Breast epithelium (tissue), 4 donors: ENCODE measurements at places on chromosomes 5 and 9. TPM values are rescaled to one million over a fixed set of nuclear protein-coding genes. Genes with fewer than 3 reads are reported as not detected.
A peak's percentile ranks its signal among the peaks of the same experiment; 100 is the strongest.

DNA sequence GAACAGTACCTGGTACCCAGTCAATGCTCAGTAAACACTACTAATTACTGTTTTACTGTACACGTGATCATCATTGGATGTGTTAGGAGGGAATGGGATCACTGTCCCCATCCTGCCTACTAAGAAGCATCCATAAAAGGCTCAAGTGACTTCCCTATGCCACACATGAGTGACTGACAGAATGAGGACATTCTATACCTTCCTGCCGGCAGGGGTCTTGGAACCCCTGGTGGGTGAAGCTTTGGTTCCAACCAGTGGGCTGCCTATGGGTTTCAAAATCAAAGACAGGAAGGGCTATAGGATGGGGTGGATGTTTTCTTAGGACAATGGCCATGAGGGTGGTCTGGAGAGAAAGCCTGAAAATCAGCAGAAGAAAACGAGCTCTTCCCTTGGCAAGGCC lies 209.6 kb upstream of the PANK3 start:
- DNase-seq = no peak

DNA sequence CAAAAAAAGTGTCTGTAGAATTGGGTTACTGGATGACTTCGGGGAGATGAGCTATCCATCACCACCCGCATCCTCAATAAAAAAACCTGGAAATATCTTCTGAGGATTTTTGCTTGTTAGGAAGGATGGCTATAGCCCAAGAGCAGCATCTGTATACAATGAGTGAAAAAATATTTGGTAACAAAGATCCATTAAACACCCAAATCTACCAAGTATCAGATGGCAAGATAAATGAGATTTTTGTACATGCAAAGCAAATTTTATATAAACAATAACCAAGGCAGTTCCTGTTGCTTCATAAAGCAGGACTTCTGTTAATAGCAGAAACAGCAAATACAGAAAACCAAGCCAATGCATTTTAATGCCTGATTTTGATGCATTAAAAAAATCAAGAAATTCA lies 166.6 kb downstream of the SLC28A3 start:
- DNase-seq = no peak

DNA sequence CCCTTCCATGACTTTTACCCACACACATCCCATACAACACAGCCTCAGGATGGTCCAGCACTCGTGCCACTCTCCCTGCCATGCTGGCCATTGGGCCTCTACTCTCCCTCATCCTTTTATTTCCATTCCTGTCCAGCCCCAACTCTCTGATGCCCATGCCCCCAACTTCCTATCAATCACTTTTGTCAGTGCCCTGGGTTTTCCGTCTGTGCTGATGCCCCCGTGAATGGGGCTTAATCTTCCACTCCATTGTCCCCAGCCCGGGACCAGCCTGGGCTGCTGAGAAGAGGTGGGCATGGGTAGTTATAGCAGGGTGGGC lies 12.6 kb upstream of the ACSL6 start:
- no peak for DNase-seq

DNA sequence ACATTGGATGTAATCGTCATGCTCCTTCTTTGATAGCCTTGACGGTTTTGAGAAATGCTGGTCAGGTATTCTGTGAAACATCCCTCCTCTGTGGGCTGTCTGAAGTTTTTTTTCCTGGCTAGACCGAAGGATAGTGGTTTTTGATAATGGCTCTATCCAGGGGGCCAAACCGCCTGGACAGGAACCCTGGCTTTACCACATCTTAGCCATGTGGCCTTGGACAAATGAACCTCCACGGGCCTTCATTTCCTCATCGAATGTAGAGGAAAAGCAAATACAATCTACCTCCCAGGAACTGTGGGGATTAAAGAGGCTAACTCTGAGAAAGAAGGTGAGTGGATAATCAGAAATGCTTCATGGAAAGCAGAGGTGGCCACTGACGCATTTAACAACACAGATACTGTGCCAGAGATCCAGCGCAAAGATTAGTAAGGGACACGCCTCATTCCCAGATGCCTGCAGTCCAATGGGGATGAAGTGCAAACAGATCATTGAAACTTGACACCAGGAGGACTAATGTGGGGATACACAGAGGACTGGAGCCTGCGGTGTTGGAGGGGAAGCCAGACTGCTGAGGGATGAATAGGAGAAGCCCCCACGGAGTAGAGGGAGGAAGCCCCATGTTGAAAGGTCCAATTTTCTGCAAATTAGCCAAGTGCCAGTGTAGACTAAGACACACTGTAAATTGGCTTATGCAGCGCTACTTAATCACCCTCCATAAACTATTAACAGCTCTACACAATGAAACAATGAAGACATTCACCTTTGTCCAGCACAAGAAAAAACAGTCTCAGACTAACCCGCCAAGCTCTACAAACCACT lies 41.6 kb downstream of the MYO10 start:
- peak; percentile 25 for DNase-seq

DNA sequence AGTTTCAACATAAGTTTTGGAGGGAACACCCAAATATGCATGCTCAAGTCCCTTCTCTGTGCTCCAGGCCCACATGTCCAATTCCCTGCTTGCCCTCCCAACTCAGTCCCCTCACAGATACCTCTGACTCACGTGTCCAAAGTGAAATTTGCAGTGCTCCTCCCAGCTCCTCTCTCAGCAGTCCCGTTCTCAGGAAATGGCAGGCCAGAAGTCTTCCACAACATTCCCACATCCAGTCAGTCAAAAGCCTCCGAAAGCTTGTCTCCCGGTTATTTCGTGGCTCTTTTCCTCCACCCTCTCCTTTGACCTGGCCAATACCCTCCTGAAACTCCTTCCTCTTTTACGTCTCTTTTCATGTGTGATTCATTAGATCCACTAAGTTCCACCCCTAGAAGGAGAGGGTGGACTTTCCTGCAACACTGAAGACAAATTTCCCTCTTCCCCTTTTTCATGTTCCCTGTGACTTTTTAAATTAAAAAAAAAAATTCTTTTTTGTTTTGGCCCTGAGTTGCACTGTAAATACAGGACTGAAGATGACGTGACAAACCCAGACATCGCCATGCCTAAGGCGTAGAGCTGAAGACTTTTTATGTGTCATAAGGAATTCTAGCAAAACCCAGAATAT lies 12.8 kb upstream of the MGAT1 start:
- DNase-seq = no peak

DNA sequence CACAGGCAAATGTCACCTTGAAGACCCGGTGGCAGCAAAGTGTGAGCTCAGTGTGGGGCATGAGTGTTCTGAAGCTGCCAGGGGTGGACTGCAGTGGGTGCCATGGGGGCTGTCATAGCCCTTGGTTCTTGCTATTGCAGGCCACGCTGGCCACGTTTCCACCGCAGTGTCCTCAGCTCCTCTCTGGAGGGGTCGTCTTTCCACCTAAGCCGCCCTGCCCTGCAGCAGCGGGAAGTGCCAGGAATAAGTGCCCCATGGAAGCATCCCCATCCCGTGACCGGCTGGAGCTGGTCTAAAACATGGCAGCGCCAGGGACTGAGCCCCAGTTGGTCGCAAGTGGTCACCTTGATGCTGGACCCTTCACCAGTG lies 6.9 kb downstream of the OBP2B start:
- peak; percentile 4 for DNase-seq

- DNase-seq = no peak
Observed at GRCh38 chr5:5454391-5454790, 31.9 kb downstream of the ICE1 start.

GRCh38 chr5:31133488-31133887 lies 60.0 kb upstream of the CDH6 start:
- DNase-seq = no peak

DNA sequence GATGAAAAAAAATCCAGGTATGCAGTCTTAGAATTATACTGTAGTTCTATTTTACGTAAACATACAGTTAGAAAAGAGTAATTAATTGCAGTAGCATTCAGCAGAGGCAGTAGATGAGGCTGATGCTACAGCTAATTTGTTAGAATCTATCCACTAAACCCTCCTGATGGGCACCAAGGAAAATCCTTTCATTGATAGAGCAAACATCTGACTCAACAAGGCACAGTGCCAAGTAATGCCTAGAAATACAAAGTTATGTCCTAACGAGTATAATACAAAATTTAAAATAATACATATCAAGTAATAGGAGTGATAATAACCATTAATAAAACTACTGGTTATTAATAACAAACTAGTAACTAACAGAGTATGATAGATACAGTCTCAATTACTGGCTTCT lies 9.0 kb downstream of the MOCS2 start:
- no peak for DNase-seq

GRCh38 chr5:34695275-34696027 lies 39.3 kb downstream of the RAI14 start:
- DNase-seq = no peak

DNA sequence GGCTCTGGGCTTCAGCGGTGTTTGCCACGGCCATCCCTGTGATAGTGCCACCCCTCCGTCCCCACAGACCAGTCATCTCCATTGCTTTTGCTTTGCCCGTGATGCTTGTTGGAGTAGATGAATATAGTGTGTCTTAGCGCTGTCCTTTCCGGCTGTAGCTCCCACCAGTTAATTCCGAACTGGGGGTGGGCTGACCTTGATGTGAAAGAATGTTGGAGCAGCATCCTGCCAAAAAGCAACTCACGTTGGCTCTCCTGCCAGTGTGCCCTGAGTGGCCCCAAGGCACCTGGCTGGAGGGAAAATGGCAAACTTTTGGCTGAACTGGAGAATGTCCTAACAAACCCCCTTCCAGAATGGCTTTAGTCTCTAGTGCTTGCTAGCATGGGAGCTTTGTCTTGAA lies 20.0 kb downstream of the CLTA start:
- DNase-seq = no peak

DNA sequence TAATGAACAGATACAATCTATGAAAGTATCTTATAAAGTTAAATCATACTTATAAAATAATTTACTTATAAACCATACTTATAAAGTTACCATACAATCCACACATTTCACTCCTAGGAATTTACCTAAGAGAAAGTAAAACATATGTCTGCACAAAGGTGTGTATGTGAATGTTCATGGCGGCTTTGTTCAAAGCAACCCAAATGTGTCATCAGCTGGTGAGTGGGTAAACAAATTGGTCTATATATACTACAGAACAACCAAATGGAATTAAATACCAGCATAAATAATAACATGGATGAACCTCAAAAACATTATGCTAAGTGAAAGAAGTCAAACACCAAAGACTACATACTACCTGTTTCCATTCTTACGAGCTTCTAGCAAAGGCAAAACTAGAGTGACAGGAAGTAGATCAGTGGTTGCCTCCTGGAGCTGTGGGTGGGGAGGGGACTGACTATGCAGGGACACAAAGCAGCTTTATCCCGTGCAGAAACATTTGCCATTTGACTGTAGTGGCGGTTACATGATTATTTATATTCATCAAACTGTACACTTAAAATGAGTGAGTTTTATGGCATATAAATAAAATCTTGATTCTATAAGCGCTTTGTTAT lies 10.6 kb downstream of the TRAF1 start:
- DNase-seq = no peak

GRCh38 chr5:168348084-168348414 lies 56.6 kb downstream of the WWC1 start:
- no peak for DNase-seq

GRCh38 chr5:104189909-104190308 lies 627.3 kb upstream of the NUDT12 start:
- DNase-seq = no peak

DNA sequence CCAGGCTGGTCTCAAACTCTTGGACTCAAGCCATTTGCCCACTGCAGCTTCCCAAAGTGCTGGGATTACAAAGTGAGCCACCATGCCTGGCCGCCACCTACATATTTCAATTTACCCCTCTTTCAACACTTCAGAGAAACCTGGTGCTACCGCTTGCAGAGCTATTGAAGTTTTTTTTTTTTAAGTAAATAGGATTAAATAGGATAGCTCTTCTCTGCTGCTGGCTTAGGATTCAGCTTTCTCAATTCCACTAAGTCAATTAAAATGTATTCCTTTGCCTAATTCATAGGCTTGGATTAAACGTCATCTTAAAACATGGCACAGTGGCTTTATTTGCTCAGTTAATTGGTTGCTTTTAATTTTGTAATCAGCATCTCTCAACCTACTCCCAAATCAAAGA lies 41.0 kb downstream of the KIAA1191 start:
- DNase-seq = no peak

F2RL2 gene
- total RNA-seq = 2.9 TPM

CEL gene
- total RNA-seq = 0.98 TPM

PTGES2 gene
- 55.0 TPM for total RNA-seq

C6 gene
- total RNA-seq = 113 TPM

ZNF658 gene
- 5.6 TPM for total RNA-seq

FREM1 gene
- total RNA-seq = 4.3 TPM

PRDM9 gene
- not detected for total RNA-seq

F2RL1 gene
- total RNA-seq = 13.8 TPM

DHFR gene
- total RNA-seq = 22.4 TPM
